ENCODE measurements at places on chromosomes 2 and 18.
A peak's percentile ranks its signal among the peaks of the same experiment; 100 is the strongest.

- DNase-seq = no peak
Observed at GRCh38 chr2:99998651-99999320, 143.6 kb downstream of the AFF3 start.

DNA sequence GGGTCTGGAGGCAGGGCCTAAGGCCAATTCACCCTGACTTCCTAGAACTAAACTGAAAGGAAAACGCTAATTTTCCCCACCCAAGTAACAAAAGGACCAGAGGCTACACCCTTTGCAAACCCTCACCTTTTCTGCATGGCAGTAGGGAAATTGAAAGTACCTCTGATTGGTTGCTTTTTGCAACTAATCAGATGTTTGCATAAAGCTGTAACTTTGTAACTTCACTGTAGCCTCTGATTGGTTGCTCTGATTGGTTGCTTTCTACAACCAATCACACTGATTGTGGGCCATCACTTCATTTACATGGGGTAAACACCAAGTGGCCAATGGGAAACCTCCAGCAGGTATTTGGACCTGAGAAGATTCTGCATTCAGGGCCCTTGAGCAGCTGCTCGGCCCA, 20.8 kb downstream of the EIPR1 start:
- no peak for DNase-seq

DNA sequence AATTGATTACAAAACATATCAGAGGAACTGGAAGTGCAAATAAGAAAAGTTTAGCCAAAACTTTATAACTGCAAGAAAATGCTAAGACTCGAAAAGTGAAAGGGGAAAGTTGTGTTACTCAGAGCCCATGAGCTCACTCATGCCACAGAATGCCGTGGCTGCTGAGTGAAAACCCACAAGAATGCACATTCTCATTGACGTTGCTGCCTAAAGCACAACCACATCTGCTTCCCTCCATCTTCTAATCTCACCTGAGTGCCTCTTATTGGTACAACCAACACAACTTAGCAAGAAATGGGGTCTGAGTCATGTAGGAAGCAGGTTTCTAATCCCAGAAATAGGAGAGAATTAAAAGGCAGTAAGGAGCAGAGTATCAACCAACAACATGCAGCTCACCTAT, 259.7 kb downstream of the LNPK start:
- DNase-seq = no peak

GRCh38 chr18:46294318-46294717, 190.1 kb downstream of the HAUS1 start:
- no peak for DNase-seq

DNA sequence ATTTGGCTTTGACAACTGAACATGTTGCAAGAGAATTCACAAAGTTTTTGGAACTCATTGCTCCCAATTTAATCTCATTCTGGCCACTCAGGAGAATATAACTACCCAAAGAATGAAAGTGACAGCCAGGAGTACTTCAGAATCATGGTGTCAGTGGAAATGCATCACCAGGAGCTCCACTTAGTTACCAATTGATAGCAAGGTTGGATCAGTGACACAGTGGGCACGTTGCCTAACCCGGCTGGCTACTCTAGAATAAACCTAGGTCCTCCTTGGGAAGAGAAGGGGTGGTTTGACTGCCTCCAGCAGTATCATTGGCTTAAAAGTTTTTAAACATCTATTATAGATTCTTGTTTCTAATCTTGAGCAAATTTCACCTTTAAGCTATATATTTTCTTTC, 40.0 kb upstream of the LRP1B start:
- no peak for DNase-seq

DNA sequence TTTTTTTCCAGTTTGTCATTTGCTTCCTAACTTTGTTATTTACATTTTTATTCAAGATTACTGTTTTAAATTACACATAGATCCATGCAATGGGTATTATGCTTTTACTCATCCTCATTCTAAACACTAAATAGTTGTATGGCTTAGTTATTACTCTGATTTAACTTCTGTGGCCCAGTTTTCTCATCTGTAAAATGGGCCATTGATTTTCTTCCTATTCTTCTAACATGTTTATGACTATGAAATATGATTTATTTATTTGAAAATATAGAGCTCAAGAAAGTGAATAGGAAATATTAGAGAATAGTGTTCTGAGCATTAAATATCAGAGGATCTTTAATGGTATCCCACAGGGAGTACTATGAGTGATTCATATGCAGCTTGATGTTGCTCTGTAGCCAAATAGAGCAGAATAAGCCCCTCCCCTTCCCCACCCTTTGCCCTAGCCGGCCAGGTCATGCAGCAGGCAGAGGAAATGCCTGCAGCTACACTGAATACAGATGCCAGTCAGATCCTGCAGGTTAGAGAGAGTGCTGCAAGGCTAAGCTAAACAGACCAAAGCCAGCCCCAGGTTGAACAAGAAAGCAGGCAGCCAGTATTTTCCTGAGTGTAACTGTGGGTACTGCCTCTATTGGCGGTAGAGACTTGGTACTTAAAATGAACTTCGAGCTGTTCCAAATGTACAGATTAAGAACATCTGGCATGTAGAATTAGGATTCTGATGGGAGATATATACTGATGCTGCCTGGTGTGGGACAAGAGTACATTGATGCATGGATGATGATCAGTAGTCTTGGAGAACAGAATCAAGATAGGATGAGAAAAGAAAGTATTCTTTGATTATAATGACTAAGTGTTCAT, 11.7 kb upstream of the ACYP2 start:
- DNase-seq = peak; percentile 89

GRCh38 chr2:28356095-28356911, 36.4 kb upstream of the FOSL2 start:
- DNase-seq = peak; percentile 83

DNA sequence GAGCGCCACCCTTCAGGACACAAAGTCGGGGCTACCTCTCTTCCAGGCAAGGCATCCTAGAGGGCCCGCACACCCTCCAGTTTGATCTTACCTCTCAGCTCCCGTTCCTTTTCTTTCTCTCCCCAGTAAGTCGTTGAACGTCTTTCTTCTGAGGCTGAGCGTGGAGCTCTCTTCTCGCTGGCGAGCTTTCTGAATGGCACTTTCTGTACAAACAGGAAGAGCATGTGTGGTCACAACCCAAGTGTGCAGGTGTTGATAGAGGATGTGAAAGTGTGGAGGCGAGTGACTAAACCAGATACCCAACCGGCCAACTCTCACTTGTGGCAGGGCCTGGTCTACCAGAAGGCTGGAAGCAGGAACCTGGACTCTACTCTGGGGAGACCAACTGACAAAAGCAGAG, at the start of gene AFF3:
TSS of gene AFF3 (minus strand) at position 198 of the 400 bp plus-strand sequence. CDS start 38,136 bp downstream, outside the sequence.
- DNase-seq = no peak

DNA sequence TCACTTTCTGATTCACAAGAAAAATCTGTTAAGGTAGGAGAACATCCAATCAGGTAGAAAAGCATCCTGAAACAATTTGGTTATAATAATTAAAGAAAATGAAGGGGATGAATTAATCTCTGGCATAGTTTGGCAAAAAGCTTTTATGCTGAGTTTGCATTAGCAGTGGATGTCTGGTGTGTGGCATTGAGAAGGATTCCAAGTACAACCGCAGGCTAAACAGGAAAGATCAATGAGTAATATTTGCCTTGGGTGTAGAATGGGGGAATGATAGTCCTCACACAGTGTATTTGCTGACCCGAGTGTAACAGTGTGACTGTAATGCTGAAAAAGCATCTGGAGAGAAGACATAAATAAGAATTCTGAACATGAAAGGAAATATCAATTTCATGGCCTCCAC, 68.3 kb upstream of the SESTD1 start:
- DNase-seq = no peak

DNA sequence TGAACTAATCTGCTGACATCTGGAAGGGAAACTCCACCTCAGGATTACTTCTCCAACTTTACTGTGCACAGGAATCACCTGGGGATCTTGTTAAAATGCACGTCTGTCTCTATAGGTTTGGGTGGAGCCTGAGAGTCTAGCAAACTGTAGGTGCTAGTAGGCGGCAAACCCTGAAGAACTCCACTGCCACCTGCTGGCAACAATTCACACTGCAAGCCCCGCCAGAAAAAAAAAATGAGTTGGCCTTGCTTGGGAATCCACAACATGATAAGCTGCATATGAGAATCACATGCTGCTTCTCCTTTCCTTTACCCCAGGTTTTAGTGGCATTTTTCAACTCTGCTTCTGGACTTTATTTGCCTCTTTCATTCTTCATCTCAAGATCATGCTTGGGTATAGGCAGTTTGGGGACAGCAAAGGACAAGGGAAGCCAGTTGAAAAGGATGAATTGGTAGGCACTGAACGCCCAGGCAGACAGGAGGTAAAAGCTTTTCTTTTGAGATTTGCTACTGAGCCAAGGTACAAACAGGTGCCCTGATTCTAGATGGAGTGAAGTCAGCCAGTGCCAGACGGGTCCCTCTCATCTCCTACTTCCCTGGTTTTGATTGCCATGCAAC, 88.8 kb downstream of the VIT start:
- peak; percentile 41 for DNase-seq

- DNase-seq = no peak
Observed at GRCh38 chr18:35410561-35410960, 33.4 kb upstream of the ZNF396 start.

GRCh38 chr2:10240911-10241610, 61.6 kb upstream of the HPCAL1 start:
- DNase-seq = no peak

DNA sequence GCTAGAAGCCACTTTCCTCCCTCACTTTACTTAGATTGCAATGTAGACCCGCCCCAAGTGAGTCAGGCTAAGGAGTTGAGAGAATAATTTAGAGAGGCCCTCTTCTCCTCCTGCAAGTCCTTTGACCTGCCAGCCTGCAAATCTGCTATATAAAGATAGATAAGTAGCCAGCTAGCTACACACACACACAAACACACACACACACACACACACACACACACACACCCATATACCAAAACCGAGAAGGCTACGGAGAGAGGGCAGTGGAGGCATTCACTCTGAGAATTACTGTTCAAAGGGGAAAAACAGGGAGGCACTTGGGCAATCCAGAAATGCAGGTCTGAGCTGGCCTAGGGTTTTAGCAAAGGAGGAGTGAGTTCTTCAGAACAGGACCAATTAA, 23.0 kb upstream of the SMAD7 start:
- DNase-seq = no peak

DNA sequence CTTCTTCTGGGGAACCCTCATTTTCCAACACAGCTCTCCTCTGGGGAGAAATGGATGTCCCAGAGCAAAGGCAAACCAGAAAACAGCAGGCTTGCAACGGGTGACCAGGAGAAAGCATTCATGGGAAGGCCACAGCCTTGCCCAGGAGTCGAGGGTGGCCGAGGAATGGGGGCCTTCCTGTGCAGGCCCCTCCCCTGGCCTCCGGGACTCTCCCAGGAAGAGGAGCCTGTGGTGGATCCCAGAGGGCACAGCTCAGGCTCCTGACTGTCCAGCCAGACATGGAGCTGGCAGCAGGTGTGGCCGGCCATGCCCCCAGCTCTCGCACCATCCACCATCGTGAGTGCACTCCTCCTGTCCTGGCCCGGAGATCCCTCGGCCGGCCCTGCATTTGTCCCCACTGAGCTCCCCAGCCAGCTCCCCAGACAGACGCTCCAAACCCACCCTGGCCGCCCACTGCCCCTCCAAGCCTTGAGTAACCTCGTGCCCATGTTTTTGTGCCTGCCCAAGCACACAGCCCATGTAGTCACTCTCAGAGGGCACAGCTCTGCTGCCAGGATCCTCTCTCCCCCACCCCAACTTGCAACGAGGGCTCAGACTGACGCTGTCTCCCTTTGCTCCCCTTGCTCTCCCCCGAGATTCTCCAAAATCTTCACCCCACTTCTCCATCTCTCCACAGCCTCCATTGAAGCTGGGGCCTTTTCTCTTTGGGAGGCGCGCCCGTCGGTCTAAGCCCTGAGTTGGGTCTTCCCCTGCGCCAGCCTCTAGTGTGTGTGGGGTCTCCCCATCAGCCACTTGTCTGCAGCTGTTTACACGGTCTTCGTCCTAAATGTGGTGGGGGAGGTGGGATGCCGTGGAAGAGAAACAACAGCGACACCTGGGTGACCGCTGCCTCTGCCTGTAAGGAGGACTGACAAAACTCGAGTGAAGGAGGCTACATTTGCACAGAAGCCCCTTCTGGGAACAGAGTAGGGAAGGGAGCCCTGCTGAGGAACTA, 9.8 kb downstream of the PRLH start:
- no peak for DNase-seq

- no peak for DNase-seq
Observed at GRCh38 chr2:128789221-128789620, 470.6 kb upstream of the HS6ST1 start.

GRCh38 chr18:56475250-56475649, 163.1 kb downstream of the TXNL1 start:
- DNase-seq = no peak

DNA sequence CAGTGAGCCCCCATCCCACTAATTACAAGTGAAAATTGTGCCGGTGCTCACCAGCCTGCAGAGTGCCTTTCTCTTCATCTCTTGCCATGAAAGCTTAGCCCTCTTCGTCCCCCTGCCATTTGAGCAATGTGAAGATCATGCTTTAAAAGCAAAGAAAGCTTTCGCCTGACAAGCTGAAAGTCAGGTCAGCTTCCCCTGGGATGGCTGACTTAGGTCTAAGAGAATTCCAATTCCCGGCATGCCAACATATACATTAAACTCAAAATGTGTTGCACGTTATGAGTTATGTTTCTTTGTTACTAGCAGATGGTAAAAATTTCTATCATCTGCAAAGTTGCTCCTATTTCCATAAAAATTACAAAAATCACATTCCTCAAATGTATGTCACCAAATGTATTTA, 129.8 kb downstream of the AFF3 start:
- DNase-seq = no peak

GRCh38 chr2:189221811-189222467, 42.4 kb upstream of the COL5A2 start:
- DNase-seq = no peak

DNA sequence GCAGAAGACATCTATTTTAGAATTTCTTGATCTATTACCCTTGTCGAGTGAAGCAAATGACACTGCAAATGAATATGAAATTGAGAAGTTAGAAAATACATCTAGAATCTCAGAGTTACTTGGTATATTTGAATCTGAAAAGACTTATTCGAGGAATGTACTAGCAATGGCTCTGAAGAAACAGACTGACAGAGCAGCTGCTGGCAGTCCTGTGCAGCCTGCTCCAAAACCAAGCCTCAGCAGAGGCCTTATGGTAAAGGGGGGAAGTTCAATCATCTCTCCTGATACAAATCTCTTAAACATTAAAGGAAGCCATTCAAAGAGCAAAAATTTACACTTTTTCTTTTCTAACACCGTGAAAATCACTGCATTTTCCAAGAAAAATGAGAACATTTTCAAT, 370.4 kb downstream of the XIRP2 start:
- no peak for DNase-seq

DNA sequence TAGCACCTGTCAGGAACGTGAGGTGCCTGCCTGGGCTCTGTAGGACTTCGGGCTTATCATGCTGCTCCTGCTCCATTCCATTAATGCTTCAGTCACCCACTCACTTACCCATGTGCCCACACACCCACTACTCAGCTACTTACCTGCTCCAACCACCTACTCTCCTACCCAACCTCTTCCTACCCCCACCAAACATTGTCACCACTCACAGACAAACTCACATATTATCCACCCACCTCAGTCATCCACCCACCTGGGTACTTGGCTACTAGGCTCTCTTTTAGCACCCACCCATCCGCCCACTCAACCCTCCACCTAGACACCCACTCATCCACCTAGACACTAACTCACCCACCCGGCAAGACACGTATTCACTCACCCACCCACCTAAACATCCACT, 724.7 kb upstream of the RAB6C start:
- DNase-seq = no peak

All from hematopoietic multipotent progenitor cell (in vitro differentiated cells).